ENCODE measurements at places on chromosomes 2 and 18. TPM values are rescaled to one million over a fixed set of nuclear protein-coding genes. Genes with fewer than 3 reads are reported as not detected.

The MYOM1 gene
- total RNA-seq = 3.7 TPM

The DPYSL5 gene
- 90.2 TPM for total RNA-seq

The FSHR gene
- total RNA-seq = not detected

The CDH19 gene
- total RNA-seq = 0.09 TPM

The MLPH gene
- 1.2 TPM for total RNA-seq

The SLC4A3 gene
- total RNA-seq = 20.9 TPM

GRCh38 chr18:76530846-76531245 is 35.8 kb upstream of the ZNF516 start:
- no peak for DNase-seq

- no peak for DNase-seq
Measured at GRCh38 chr2:111184725-111185310, 64.1 kb downstream of the BCL2L11 start.

- no peak for DNase-seq
Measured at GRCh38 chr18:9240270-9240669, 94.3 kb upstream of the TWSG1 start.

- no peak for DNase-seq
Measured at GRCh38 chr2:36369163-36369562, 13.6 kb downstream of the CRIM1 start.

DNA sequence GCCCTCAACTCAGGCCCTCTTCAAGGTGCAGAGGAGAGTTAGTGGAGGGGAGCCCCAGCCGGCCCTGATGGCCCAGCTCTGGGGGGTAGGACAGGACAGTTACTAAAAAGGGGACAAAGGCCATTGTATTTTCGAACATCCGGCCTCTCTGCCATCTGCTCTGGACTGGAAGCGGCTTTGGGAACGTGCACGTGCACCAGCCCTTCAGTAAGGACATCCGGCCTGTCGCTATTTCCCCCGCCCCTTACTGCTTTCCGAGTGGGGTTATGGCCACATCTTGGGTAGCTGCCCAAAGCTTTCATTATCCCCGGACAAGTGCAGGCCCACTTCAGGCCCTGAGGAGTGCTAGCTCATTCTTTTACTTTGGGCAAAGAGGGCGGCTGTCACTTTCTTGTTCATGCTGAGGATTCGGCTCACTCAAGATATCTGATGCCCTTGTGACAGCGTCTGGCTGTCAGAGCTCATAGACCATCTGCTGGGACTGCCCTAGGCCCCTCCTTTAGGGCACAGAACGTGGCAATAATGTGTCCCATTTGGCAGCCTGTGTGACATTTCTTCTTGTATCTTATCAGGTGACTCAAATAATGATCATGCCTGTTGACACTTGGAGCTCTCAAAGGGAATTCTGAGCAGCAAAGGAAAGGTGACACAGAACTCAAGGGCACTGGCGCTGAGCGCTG is 17.5 kb downstream of the SLC4A3 start:
- no peak for DNase-seq

DNA sequence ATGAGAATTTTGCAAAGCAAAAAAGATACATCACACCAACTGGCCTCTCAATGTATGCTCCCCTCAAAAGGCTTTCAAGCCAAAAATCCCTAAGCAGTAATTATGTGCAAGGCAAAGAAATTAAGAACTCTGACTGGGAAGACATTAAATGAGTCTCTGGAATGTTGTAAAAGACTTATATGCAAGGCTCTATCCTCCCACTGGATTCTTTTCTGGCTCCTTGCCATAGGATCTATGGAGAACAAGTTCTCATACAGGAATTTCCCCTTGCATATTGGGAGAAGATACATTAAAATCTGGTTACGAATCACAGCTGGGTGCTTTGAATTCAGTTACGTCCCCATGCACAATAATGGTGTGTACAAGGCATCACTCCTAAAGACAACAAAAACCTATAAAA is 73.4 kb upstream of the ATL2 start:
- DNase-seq = no peak

DNA sequence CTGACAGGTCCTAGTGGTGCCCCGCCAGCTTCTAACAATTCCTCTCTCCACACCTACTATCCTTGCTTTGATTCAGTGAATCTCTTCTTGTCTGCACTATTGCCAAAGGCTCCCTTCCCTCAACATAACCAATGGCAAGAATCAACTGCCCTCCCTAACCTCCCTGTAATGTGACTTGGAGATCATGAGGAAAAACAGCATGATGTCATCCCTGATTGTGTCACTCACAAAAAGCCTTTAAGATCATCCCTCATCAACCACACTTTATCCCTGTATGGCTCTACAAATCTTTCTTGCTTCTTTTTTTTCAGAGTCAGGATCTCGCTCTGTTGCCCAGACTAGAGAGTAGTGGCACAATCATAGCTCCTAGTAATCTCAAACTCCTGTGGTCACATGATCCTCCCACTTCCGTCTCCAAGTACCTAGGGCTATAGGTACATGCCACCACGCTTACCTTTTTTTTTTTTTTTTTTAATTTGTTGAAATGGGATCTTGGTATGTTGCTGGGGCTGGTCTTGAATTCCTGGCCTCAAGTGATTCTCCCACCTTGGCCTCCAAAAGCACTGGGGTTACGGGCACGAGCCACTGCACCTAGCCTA is 19.7 kb downstream of the SAP130 start:
- DNase-seq = no peak

DNA sequence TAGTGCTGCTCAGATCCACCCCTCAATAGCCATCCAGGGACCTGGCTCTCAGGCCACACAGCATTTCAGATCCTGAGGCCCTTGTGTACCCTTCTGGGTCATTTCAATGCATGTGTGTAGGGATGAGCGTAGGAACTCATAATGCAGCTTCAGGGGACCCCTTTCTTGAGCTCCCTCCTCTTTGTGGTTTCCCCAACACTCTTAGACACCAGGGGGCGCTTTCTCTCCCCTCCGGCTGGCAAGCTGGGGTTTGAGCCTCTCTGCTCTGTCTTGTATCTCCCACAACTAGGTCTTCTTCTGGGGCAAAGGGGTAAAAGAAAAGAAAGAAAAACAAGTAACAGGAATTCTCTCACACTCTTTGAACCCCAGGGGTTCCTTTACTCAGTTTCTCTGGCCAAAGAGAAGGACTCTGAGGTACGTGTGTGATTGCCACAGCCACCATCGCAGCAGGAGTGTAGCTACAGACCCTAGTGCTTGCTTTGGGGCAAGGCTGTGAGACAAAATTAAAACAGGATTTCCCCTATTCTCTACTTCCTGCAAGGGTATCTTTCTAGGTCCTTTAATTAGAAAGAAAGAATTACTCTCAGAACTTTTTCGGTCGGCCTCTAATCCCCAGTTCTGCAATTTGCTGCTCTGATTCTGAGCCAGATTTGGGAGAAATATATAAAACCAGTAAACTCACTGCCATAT is 38.0 kb downstream of the CABYR start:
- DNase-seq = no peak

DNA sequence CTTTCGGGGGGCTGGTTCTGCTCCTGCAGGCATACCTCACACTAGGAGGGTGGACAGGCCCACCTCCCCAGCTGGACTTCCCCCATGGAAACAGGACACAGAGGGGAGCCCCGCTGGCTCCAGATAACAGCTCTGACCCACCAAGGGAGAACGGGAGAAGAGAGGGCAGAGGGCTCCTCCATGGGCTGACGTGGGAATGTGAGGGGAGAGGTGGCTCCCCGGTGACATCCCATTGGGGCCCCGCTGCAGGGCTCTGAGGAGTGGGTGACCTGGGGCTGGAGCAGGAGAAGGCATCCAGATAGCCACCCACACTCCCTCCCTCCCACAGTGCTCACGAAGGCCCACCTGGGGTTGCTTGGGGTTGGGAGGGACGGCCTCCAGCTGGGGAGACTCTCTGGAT is 45.9 kb downstream of the FBLN7 start:
- no peak for DNase-seq

GRCh38 chr2:190270298-190270697 is 49.3 kb downstream of the HIBCH start:
- DNase-seq = no peak

DNA sequence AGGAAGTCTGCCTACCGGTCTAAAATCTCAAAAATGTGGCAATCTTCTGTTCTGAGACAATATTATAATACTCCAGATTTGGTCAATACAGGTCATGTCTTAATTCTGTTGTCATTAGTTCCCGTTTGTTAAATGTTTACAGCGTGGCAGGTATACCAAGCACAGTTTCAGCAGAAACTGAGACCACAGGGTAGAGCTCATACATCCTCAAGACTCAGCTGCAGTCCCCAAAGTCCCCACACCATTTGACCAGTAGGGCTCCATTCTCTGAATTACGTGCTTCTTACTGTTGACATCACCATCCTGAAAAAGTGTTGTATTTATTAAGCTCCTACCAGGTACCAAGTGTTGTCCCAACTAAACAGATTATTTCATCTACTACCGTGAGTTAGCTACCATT is 157.1 kb downstream of the MC4R start:
- no peak for DNase-seq

- DNase-seq = no peak
Measured at GRCh38 chr2:138962686-138963085, 182.5 kb upstream of the NXPH2 start.

Measured in cerebellum (tissue), 4 donors.